ENCODE measurements at places on chromosomes 5 and 9.

- DNase-seq, result no peak
These were observed 172.2 kb downstream of the HSD17B3 start for GRCh38 chr9:96129747-96130146.

DNA sequence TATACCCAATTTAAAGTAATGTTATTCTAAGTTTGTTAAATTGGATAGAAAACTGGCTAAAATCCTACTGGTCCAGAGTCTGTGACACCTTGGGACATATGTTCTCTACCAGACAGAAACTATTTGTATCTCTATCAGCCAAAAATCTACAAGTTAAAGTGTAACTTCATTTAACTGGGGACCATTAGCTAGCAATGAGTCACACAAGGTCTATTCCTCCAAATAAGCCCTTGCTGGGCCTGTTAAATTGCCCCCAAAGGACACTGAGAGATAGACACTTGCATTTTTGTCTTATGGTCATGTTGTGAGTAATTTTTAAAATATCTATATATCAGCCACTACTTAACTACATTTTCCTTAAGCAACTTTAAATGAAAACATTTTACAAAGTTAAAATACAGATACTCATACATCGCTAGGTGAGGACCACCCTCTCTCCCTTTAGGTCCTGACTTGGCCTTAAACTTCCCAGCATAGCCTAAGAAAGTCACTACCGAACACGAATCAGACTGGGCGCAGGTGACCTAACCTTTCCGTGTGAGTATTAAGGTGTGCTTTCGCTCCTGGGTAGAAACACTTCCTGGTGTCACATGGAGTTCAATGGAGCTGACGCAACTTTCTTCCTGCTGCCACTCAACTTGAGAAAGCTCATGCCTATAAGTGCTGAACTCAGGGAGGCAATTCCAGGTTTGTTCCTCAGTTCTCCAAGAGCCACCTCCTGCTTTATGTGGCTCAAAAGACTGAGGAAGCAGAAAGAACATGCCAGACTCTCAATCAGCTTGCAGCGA is 249.1 kb downstream of the DIRAS2 start:
- no peak for DNase-seq

GRCh38 chr5:179161901-179162300 is 101.7 kb downstream of the ZNF354C start:
- no peak for DNase-seq

GRCh38 chr5:4881366-4882002 is 258.6 kb upstream of the ADAMTS16 start:
- DNase-seq, result no peak

GRCh38 chr5:55575815-55576583 is 41.2 kb upstream of the PLPP1 start:
- DNase-seq, result no peak

GRCh38 chr5:158881091-158881880 is 218.4 kb downstream of the EBF1 start:
- no peak for DNase-seq

GRCh38 chr5:74490814-74491213 is 149.7 kb downstream of the ENC1 start:
- DNase-seq, result no peak

DNA sequence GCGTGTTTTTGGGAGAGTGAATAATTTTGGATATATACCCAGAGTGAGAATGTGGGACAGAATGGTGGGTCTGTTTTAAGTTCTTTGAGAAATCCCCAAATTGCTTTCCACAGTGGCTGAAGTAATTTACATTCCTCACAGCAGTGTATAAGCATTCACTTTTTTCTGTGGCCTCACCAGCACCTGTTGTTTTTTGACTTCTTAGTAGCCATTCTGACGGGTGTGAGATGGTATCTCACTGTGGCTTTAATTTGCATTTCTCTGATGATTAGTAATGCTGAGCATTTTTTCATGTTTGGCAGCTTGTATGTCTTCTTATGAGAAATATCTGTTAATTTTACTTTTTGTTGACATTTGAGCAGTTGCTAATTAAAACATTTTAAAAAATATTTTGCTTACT is 9.4 kb upstream of the SPATA31D1 start:
- no peak for DNase-seq

GRCh38 chr5:134509308-134510040 is 16.0 kb upstream of the JADE2 start:
- DNase-seq, result no peak

- DNase-seq, result no peak
These were observed 73.2 kb upstream of the EPB41L4A start for GRCh38 chr5:112492291-112492690.

DNA sequence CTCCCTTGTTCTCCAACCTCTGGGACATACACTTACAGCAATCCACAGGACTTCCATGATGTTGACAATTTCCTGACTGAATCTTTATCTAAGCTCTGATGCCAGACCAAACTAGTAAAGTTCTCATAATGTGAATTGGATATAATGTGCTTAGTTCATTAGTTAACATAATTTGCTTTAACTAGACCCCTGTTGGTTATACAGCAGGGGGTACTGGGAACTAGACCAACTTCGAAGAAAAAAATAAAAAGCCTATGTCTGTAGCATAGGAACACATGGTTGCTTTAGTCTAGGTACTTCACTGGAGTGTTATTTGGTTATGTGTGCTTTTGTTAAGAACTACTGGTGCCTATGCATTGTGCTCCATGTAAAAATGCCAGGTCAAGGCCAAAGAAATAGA is 173.8 kb downstream of the ADAMTS6 start:
- DNase-seq, result no peak

DNA sequence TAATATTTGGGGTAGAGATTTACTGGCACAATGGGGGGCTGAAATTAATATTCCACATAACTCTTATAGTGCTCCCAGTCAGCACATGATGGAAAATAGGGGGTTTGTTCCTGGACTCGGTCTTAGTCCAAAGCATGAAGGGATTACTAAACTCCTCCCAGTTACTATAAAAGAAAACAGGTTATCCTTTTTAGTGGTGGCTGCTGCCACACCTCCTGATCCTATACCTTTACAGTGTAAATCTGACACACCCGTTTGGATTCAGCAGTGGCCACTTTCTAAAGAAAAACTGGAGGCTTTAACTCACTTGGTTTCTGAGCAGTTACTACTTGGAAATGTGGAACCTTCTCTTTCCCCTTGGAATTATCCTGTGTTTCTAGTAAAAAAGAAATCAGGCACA is 572.9 kb upstream of the PTGER4 start:
- no peak for DNase-seq

- no peak for DNase-seq
These were observed 101.6 kb downstream of the FSTL4 start for GRCh38 chr5:133510634-133511262.

DNA sequence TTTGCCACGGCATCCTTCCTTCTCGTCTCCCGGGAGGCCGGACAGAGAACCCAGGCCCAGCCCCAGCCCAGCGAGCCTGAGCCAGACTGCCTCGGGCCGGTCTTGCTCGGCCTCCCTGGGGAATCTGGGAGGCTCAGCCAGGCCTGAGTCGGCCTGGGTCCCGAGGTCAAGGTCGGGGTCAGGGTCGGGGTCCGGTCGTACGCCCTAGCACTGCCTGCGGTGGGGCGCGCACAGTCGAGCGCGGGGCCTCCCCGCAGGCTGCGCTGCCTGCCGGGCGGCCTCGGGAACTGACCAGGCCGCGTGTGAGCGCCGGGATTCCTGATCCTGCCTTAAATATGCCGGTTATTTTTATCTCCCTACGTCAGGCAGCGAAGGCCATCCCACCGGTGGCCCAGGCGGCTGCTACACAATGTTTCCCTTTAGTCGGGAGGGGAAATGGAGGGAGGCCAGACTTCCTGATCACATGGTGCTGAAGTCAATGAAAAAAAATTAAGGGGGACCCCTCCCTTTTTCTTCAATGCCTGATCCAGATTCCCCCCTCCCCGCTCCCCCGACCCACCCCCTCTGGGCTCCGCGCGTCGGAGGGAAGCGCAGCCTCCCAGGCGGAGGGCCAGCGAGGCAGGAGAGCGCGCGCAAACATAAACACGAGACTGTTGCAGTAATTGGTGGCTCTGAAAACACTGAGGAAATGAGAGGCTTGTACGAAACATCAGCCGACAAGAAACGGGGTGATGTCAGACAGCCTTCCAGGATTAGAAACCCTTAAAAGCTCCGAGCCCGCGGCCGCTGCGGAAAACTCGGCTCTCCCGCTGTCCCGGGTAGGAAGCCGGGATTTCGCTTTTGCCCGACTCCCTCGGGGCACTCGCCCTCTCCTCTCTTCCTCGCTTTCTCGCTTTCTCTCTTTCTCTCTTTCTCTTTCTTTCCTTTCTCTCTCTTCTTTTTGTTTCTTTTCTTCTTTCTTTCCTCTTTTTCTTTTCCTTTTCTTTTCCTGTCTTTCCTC is 148.2 kb upstream of the KLF4 start:
- DNase-seq, result no peak

- DNase-seq, result no peak
These were observed 280.0 kb downstream of the GAS1 start for GRCh38 chr9:86667307-86667706.

- no peak for DNase-seq
These were observed 2.6 kb downstream of the PKD2L2 start for GRCh38 chr5:137891849-137892248.

GRCh38 chr5:45512521-45512920 is 183.7 kb downstream of the HCN1 start:
- DNase-seq, result no peak

- DNase-seq, result no peak
These were observed 142.4 kb upstream of the GRAMD2B start for GRCh38 chr5:126280846-126281245.

- no peak for DNase-seq
These were observed 715.5 kb downstream of the TLR4 start for GRCh38 chr9:118419676-118420075.

Data from activated CD8-positive, alpha-beta memory T cell treated with anti-CD3 and anti-CD28 coated beads for 1 hour (primary cell).